ENCODE measurements at places on chromosomes 3 and 15. TPM values are rescaled to one million over a fixed set of nuclear protein-coding genes. Genes with fewer than 3 reads are reported as not detected.
A peak's percentile ranks its signal among the peaks of the same experiment; 100 is the strongest.

The PLCH1 gene
- 20.9 TPM for total RNA-seq

The GAP43 gene
- 16.1 TPM for total RNA-seq

The MYO5C gene
- 22.9 TPM for total RNA-seq

The SKOR1 gene
- total RNA-seq: 0.21 TPM

The NUP210 gene
- 3.0 TPM for total RNA-seq

The BLM gene
- 11.5 TPM for total RNA-seq

The PSTPIP1 gene
- total RNA-seq: not detected

The IGDCC3 gene
- total RNA-seq: 538 TPM

DNA sequence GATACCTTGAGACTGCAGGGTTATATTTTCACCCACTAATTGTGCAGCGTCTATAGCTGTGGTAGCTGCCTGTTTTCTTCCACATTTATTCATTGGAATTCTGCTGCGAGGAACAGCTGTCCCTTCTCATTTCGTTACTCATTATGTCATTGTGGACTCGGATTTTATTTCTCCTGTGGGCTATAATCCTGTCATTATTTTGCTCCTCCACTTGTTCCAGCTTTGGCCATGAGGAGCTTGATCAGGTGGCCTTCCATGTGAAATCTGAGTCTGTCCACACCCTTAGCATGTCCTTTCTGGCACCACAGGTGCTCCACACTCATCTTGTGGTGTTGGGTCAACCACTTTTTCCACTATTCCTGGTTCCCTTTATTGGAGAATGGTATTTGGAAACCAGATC, 14.8 kb downstream of the LYSMD4 start:
- H3K27ac ChIP-seq: no peak overlapping the region
- H3K36me3 ChIP-seq: peaks cover 21% of the 10 kb centered on the region
- no peak for DNase-seq
- H3K27me3 ChIP-seq: peaks cover 6% of the 10 kb centered on the region
- H3K4me3 ChIP-seq: no peak overlapping the region

- H3K27ac ChIP-seq: no peak overlapping the region
- no peak for DNase-seq
- no peak overlapping the region for H3K4me3 ChIP-seq
- no peaks in the 10 kb centered on the region for H3K36me3 ChIP-seq
- H3K27me3 ChIP-seq: no peaks in the 10 kb centered on the region
These were observed 66.6 kb downstream of the GAP43 start for GRCh38 chr3:115689928-115690327.

GRCh38 chr3:18494251-18494650, 69.1 kb upstream of the SATB1 start:
- no peak overlapping the region for H3K27ac ChIP-seq
- peaks cover 2% of the 10 kb centered on the region for H3K4me1 ChIP-seq
- H3K36me3 ChIP-seq: no peaks in the 10 kb centered on the region
- no peaks in the 10 kb centered on the region for H3K27me3 ChIP-seq
- no peak overlapping the region for H3K4me3 ChIP-seq
- DNase-seq: no peak

- H3K27ac ChIP-seq: no peak overlapping the region
- H3K4me3 ChIP-seq: no peak overlapping the region
- H3K36me3 ChIP-seq: no peaks in the 10 kb centered on the region
- peaks cover 6% of the 10 kb centered on the region for H3K4me1 ChIP-seq
- H3K27me3 ChIP-seq: no peaks in the 10 kb centered on the region
These were observed 150.9 kb upstream of the MCTP2 start for GRCh38 chr15:94080416-94080815.

DNA sequence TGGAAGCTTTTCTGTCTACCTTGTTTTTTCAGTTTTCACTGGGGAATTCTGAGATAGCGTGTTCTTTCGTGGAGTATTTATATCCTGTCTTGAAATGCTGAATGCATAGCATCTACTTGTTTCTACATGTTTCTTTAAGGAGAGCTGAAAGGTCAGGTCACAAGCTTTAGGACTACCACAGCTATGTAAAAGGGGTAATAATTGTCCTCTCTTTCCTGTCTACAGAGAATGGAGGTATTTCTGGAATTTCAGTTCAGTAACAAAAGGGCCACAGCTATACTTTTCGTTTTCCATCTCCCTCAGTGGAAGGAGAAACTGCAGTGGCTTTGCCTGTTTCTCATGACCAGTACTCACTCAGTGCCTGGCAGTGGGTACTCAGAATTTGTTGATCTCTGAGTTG, 4.7 kb downstream of the INAFM2 start:
- no peak overlapping the region for H3K27ac ChIP-seq
- H3K36me3 ChIP-seq: no peaks in the 10 kb centered on the region
- no peak for DNase-seq
- H3K27me3 ChIP-seq: peaks cover 8% of the 10 kb centered on the region
- no peak overlapping the region for H3K4me3 ChIP-seq
- peaks cover 58% of the 10 kb centered on the region for H3K4me1 ChIP-seq

- H3K4me1 ChIP-seq: peaks cover 75% of the 10 kb centered on the region
- H3K27me3 ChIP-seq: no peaks in the 10 kb centered on the region
- no peak for DNase-seq
- peak overlapping the region; percentile 26 for H3K27ac ChIP-seq
These were observed 129.7 kb upstream of the PRICKLE2 start for GRCh38 chr3:64354956-64355355.

DNA sequence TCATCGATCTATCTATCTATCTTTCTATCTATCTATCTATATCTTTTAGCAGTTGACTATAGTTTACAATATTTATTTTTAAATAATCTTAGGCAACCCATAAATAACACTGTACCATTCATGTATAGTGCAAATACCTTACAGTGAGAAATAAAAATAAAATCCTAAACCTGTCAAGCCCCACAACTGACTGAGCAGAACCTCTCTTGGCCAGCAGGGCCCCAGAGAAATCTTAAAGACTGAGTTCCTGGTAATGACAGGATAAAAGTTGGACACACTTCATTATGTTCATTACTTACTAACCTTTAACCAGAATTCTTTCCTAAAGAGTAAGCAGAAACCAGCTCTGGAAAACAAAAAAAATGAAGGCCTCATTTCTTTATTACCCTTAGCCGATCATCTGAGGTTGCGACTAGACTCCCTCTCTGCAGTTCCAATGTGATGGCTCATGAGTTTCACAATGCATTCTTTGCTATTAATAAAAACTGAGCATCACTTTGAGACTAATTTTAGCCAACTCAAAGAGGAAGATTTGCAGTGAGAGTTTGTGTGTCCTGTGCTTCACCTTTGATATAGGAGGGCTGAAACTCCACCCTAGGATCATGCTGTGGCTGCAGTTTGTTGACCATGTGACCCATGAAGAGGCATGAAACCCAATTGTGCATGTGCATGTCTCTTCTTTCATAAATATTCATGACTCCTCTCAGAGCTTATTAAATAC, 1072.0 kb downstream of the NSUN3 start:
- H3K27ac ChIP-seq: no peak overlapping the region
- H3K4me3 ChIP-seq: no peak overlapping the region
- DNase-seq: no peak
- H3K27me3 ChIP-seq: peaks cover 2% of the 10 kb centered on the region

DNA sequence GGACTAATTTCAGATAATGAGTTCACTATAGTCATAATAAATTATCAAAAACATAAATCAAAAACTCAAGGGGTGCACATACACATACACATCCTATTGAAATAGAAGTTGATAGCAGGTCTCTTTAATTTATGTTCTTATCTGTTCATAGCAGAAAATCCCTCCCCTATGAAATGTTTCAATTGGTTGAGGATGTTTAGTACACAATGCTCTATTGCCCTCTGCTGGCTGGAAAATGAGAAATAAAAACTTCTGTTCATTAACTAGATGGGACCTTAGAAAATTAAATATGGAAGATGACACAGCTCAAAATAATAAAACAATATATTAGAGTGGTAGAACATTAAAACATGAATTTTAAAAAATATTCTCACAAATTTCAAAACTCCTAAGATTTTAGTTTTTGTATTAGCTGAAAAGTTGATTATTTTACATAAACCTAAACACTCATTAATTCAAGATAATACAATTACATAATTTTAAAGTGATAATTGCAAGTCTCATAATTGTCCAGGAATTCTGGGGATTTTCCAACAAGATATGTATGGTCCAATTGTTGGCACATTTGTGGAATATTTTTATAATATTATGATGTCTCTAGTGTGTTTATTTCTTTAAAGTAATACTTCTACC, 735.0 kb downstream of the ROBO1 start:
- DNase-seq: peak; percentile 22
- no peaks in the 10 kb centered on the region for H3K36me3 ChIP-seq
- H3K4me1 ChIP-seq: no peaks in the 10 kb centered on the region

DNA sequence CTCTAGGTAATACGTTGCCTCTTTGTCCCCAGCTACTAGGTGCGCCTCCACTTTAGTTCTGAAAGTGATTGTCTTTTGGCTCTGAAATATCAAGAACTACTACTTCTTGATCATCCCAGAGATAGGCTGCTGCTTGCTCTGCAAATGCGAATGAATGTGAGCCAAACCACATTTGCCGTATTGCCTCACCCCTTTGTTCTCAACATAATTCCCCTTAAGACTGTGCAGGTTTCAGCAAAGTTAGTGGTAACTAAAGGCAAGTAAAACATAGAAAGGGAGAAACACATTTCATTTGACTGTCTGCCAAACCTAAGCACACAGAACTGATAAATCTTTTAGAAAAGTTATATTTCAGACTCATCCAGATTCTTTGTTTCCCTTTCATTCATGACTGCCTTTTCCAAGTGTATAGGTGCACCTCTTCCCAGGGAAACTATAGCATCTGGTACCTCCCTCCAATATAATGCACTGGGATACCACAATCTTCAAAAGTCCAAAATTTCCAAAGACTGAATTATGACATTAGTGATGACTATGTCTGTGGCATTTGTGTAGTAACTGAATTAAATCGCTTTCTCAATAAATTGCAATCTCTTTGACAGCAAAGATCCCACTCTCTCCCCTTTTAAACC, 720.6 kb upstream of the CBLB start:
- no peak overlapping the region for H3K4me3 ChIP-seq
- H3K27ac ChIP-seq: no peak overlapping the region
- no peaks in the 10 kb centered on the region for H3K4me1 ChIP-seq
- no peaks in the 10 kb centered on the region for H3K27me3 ChIP-seq
- no peaks in the 10 kb centered on the region for H3K36me3 ChIP-seq

DNA sequence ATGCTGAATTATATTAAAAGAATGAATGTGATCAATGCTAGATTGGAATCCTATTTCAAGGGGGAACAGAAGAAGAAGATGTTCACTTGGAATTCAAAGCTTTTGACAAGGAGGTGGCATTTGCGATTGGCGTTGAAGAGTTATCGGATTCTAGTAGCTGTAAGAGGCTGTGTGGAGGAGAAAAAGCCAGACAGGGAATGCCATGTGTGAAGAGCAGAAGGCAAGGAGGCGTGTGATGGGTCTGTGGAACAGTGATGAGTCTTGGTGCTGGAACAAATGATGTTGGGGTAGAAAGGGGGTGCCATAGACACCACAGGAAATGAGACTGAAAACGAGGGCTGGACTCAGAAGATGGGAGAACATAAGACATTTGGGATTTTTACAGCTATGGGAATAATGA, 30.5 kb upstream of the ATP10A start:
- DNase-seq: no peak
- no peaks in the 10 kb centered on the region for H3K4me1 ChIP-seq
- no peak overlapping the region for H3K27ac ChIP-seq
- no peaks in the 10 kb centered on the region for H3K36me3 ChIP-seq
- no peak overlapping the region for H3K4me3 ChIP-seq

DNA sequence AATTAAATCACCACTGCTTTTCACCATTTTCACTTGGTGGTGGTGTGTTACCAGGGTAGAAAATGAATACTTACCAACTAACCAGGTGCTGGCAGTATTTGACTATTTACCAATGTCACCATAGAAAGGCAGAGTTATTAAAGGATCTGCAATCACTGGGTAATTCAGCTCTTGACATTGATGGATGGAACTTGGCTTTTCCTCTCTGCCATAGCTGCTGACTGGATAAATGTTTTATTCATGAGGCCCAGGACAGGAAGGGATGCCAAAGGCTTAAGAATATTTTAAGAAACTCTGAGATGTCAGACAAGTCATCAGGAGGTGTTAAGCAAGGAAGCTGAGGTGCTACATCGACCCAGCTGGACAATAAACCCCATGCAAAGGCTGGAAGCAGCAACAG, 495.5 kb upstream of the CFAP20DC start:
- H3K27ac ChIP-seq: no peak overlapping the region
- DNase-seq: no peak
- peaks cover 8% of the 10 kb centered on the region for H3K4me1 ChIP-seq
- no peak overlapping the region for H3K4me3 ChIP-seq

- H3K4me3 ChIP-seq: no peak overlapping the region
- H3K27ac ChIP-seq: no peak overlapping the region
- no peaks in the 10 kb centered on the region for H3K36me3 ChIP-seq
These were observed 324.0 kb downstream of the GAP43 start for GRCh38 chr3:115947325-115947724.

- H3K4me1 ChIP-seq: peaks cover 5% of the 10 kb centered on the region
- H3K27ac ChIP-seq: no peak overlapping the region
- H3K36me3 ChIP-seq: peaks cover 7% of the 10 kb centered on the region
- peak; percentile 64 for DNase-seq
- no peak overlapping the region for H3K4me3 ChIP-seq
- H3K27me3 ChIP-seq: peaks cover 16% of the 10 kb centered on the region
These were observed 20.2 kb downstream of the HDAC11 start for GRCh38 chr3:13500133-13500885.

DNA sequence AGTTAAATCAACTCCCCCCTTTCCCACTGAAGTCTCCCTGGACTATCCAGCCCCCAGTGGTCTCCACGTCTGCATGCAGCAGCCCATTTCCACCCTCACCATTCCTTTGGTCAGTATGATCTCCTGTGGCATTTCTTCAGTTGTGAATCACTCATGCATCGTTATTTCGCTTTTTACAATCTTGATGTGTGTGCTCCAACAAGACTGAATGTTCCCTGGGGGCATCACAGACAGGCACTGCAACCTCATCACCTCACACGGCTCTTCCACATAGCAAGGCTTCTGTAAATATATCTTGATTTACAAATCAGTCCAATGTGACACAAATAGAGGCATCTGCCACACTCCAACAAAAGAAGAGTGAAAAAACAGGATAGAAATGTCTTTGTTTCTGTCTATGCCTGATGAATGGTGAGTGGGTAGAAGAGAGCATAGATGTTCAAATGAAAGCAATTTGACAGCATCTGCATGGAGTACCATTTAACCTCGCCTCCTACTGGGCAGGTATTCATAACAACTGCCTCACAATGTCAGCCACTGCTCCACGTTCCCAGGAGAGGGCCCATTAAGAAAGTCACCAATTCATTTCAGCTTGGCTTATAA, 5.2 kb downstream of the HEG1 start:
- peaks cover 40% of the 10 kb centered on the region for H3K4me1 ChIP-seq
- no peak overlapping the region for H3K4me3 ChIP-seq
- peaks cover 14% of the 10 kb centered on the region for H3K36me3 ChIP-seq
- no peak overlapping the region for H3K27ac ChIP-seq
- peaks cover 8% of the 10 kb centered on the region for H3K27me3 ChIP-seq
- DNase-seq: no peak

DNA sequence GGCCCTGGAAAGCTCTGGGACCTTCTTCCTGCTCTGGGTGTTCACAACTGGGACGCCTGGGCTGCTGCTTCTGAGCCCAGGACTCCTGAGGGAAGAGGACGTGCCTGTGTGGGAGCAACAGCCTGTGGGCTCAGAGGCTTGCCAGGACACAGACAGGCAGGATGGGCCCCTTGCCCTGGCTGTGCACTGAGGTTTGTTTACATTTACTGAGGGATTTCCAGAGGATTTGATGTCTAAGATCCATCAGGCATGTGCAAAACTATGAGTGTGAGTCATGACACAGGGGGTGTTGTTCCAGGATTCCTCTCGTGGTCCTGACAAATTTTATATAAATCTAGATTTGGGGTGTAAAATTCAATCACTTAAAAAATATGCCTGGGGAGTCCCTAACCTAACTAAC, 10.6 kb downstream of the CCR9 start:
- no peak for DNase-seq
- H3K4me1 ChIP-seq: peaks cover 6% of the 10 kb centered on the region
- no peak overlapping the region for H3K4me3 ChIP-seq
- H3K36me3 ChIP-seq: no peaks in the 10 kb centered on the region

Measured in endothelial cell (in vitro differentiated cells).